ENCODE measurements at places on chromosomes 3 and 15.

- no peak for DNase-seq
These were observed 81.8 kb downstream of the CLASP2 start for GRCh38 chr3:33636125-33636850.

GRCh38 chr3:189942948-189943347, 177.7 kb downstream of the P3H2 start:
- DNase-seq: no peak

DNA sequence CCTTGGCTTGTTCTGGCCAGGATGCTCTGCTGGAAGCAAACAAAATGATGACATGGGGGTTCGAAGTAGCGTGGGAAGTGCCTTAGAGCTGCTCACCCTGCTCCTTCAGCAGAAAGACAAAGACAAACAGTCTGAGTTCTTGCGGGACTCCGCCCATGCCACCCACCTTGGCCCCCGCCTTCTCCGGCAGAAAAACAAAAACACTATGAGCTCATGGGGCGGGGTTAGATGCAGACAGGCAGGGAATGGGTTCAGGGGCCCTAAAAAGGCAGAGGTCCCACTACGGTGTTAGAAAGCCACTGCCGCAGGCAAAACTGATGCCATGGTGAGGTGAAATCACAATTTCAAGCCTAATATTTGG, 9.7 kb upstream of the NCKIPSD start:
- DNase-seq: no peak

GRCh38 chr3:166478356-166478755, 641.1 kb upstream of the BCHE start:
- no peak for DNase-seq

DNA sequence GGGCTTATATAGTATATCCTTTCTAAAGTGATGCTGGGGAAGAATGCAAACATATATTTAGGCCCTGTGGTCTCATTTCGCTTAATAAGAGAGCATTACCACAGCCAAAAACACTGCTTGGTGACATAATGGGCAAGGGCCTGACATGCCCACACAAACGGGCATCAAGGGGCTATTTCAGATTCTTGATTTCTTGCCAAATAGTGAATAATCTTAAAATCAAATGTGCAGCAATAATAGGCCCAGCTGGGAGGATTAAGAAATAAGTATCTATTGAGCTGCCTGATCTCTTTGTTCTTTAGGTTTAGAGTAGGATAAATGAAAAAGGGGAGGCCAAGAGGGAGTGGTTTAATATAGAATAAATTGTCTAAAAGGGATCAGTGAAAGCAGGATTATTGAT, 241.0 kb upstream of the GBE1 start:
- DNase-seq: no peak

DNA sequence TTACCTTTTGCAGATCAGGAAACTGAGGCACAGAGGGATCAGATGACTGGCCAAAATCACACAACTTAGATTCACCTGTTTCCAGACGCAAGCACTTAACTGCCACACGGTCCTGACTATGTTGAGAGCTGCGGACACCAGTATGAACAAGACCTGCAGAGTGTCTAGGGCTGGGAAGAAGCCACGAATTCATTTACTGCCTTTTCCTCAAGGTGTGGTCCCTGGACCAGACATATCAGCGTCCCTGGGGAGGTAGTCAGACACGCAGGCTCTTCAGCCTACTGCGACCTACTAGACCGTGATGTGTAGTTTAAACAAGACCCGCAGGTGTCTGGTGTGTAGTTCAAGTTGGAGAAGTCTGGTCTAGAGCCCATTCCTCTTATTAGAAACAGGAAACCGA, 541 bp upstream of the SLC6A11 start:
- no peak for DNase-seq

GRCh38 chr3:45548681-45549075, 45.9 kb upstream of the LIMD1 start:
- DNase-seq: no peak

DNA sequence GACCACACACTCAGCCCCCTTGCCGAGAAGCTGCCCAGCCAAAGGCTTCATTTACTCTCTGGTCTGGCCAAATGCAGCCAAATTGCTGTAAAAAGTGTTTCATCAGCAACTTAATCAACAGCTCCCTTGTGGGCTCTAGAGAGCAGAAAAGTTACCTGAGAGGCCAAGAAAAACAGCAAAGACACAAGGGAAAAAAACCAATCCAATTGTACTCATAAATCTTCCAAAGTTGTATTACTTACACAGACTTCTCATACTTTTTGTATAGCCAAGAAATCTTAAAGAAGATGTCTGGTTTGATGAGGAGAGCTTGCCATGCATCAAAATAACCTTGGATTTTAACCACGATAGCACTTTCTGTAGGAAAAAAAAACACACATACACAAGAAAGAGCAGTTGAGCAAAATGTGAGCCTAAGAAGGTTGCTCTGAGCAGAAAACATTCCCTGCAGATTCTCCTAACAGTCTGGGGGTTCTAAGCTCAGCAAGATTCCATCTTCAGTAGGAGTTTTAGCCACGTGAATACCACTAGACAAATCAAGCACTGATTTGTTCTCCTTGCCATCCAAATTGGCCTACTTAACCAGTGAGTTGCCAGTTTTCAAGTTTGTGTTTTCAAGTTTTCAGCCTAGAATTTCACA, 120.0 kb downstream of the CYP19A1 start:
- DNase-seq: no peak

- DNase-seq: no peak
These were observed at the start of gene SAMMSON for GRCh38 chr3:69999140-70000027. Gene SAMMSON, plus strand, starts transcription at chr3:69999733.

- peak; percentile 26 for DNase-seq
These were observed 39.5 kb downstream of the STARD5 start for GRCh38 chr15:81284256-81285031.

DNA sequence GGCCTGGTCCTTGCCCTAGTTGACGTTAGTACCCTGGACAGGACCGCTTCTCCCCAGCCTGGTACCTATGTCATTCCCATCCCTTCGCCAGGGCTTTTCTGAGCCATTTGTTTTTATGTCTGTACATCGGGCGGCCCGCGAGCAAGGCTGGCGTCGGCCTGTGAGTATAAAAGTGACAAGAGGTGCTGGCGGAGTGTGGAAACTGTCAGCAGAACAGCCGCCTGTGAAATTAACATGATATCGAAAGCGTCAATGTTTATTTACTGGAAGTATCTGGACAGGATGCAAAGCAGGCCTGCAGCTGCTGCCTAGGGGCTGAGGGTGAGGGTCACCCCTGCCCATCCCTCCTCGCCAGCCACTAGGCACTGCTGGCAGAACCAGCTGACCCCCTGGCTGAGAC, 33.4 kb downstream of the LINGO1 start:
- DNase-seq: no peak

DNA sequence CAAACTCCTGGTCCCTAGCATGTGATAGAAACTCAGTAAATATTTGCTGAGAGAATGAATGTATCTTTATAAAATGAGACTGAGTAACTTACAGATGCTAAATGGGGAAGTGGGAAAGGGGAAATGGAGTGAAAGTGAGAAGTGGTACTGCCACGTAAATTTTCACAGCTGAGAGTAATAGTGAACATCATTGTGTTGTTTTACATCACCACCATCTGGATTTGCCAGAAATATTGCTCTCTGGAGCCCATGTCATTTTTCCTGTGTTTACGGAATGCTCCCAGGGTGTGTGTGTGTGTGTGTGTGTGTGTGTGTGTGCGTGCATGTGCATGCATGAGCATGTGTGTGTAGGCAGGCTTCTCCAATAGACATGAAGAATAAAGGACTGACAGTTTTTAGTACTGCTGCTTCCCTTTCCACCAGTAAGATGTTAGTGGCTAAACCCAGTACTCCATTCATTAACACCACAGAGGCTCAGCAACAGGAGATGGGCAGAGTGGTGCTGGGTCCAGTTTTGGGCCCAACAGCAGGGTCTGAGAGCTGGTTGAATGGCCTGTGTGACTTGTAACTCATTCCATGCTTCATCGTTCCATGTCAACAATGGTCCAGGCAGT, 57.3 kb downstream of the DIPK2A start:
- no peak for DNase-seq

GRCh38 chr3:108103886-108104797, 13.3 kb upstream of the CD47 start:
- DNase-seq: no peak

DNA sequence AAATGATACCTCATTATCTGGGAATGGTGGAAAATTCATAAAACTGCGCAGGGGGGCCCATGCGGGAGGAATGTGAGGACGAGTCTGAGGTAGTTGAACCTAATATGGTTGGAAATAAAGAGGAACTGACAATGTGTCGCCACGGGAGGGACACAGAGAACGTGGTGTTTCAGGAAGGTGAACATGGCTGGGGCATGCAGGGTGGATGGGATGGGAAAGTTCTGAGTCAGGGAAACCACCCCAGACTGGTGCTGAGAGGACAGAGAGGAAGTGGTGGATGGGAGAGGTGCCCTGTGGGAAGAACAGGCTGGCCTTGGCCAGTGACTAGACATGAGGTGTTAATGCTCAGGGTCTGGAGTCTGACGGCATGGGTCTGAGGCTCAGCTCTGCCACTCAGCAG, 137.1 kb upstream of the WNT5A start:
- DNase-seq: no peak

Data from activated CD8-positive, alpha-beta memory T cell treated with anti-CD3 and anti-CD28 coated beads, Interleukin-2, amount 50 U/mL, for 48 hours (primary cell).